ENCODE measurements at places on chromosomes 2 and 18.

GRCh38 chr2:172995323-172996244, 80.1 kb upstream of the MAP3K20 start:
- peak; percentile 85 for DNase-seq

DNA sequence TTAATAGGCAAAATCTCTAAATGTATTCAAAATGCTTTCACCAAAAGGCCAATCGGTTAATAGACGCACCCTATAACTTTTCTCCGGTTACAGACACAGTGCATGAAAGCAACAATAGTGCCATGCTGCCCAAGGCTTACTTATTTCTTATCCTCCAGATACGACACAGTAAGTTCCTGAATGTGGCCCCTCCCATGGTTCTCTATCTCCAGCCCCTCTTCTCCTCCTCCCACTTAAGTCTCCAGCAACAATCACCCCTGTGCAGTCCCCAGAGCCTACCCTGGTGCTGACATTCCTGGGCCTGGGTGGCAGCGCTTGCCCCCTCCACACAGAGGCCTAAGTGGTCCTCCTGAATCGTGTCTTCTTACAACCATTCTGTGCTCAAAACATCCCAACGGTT, 3.6 kb downstream of the KIDINS220 start:
- no peak for DNase-seq

DNA sequence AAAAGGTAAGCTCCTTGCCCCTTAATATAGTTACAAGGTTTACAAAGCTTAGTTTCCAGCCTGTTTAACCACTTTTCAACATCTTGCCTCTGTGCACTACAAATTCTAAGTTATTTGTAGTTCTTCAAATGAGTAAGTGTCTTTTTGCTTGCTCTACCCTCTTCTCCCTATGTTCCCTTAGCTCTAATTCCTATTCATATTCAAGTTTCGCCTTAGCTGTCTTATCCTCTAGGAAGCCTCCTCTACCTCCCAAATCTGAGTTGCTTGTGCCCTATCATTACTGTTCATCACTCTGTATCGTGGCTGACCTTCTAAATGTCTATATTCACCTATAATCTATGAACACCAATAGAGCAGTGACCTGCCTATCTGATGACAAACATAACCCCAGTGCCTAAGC, 25.3 kb downstream of the NRXN1 start:
- DNase-seq, result no peak

- DNase-seq, result peak; percentile 94
Measured at GRCh38 chr2:152497481-152498052, 162.6 kb downstream of the FMNL2 start.

DNA sequence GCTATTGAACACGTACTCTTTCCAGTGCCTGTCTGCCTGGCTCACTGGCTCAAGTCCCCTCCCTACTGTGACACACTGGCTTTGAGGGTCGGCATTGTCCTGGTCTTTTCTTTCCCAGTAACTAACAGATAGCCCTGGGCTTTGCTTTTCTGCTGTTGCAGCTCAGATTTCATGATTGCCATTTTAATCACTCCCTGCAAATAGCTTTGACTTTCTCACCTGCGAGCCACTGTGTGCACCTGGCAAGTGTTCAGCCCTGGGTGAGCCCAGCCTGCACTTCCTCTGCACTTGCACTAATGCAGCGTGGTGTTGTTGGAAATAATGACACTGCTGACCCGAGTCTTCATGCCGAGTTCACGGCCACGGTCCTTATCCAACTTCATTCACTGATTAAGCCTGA, 52.9 kb downstream of the DCDC2C start:
- DNase-seq, result no peak

DNA sequence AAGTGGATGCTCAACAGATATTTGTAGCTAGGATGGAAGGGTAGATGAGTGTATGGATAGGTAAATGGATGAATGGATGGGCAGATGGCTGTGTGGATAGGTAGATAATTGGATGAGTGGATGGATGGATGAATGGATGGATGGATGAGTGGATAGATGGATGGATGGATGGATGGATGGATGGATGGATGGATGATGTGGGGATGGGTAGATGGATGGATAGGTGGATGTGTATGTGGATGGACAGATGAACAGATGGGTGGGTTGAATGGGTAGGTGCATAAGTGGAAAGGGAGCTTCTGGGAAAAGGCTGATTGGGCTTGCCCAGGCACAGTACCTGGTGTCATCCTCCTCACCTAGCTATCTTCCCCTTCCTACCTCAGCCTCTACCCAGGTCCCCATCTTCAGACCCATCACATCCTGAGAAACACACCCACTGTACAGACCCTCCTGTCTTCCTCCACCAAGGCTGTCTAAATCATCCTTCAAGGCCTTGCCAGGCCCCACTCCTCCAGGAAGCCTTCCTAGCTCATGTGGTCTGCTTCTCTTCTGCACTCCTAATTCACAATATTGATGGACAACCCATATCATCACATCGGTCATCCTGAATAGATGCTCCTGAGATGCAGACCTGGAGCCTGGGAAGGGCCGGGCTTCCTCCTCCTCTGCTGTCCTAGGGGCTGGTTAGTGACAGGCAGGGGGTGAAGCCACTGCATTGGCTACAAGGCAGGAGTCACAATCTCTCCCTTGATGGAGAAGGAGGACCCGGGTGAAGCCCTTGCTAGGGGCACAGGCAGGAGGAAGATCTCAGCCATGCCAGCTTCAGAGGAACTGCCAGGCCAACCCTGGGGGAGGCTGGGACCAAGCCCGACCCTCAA, 49.4 kb downstream of the SMAD7 start:
- DNase-seq, result no peak
